Liver (tissue), 10 donors: ENCODE measurements at places on chromosomes 3 and 15.

- DNase-seq, result no peak
Observed at GRCh38 chr3:194691481-194692283, 6.0 kb downstream of the FAM43A start.

DNA sequence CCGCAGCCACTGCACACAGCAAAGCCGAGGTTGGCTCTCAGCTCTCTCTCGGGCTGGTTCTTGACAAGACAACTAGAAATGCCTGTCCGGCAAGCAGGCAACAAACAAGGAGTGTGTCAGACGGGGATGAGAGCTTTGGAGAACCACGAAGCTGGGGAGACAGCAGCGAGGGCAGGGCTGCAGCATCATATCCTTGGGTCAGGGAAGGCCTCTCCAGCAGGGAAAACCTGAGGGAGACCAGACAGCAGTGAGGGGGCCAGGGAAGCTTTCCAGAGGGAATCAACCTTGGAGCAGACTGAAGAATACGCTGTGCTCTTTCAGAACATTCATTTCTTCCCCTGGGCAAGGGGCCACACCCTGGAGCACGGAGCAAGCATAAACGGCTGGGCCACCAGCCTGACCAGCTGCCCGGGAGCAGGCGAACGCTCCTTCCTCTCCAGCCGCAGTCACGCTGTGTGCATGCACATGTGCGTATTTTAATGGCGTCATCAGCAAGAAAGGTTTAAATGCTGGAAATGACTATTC, 58.7 kb downstream of the CHSY1 start:
- DNase-seq, result no peak

DNA sequence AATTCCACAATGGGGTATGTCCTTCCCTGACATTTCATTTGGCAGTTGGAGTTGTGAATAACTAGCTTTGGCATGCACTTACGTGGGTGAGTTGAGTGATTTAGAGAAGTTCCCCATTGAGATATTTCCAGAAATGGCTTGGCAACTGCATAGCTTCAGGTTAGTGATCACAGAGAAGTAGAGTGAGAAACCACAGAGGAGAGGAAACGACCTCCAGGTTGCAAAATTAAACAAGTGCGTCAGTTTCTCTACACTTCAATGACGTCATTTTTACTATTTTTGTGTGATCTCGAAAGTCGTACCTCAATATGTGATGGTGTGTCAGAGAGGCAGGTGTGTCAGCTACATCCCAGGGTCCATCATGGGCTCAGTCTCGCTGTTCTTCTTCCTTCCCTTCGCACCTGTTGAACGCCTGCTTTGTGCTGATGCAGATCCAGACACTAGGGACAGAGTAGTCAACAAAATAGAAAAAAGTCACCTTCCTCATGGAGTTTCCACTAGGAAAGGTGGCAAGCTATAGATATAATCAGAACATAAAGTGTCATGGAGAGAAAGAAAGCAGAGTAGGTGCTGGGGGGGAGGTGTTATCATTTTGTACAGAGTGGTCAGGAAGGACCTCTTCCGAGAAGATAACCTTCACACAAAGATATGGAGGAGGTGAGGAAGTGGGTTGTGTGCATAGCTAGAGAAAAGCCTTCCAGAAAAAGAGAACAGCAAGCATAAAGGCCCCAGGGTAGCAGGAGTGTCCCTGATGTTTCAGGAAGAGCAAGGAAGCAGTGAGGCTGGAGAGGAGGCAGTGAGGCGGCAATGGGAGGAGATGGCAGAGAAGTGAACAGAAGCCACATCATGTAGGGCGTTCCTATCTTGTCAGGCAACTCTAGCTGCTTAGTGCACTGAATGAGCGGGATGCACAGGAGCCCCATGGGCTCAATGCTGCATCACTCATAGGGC, 75.6 kb downstream of the MCTP2 start:
- no peak for DNase-seq

GRCh38 chr15:73346735-73347312, 21.9 kb downstream of the HCN4 start:
- DNase-seq, result peak; percentile 73

DNA sequence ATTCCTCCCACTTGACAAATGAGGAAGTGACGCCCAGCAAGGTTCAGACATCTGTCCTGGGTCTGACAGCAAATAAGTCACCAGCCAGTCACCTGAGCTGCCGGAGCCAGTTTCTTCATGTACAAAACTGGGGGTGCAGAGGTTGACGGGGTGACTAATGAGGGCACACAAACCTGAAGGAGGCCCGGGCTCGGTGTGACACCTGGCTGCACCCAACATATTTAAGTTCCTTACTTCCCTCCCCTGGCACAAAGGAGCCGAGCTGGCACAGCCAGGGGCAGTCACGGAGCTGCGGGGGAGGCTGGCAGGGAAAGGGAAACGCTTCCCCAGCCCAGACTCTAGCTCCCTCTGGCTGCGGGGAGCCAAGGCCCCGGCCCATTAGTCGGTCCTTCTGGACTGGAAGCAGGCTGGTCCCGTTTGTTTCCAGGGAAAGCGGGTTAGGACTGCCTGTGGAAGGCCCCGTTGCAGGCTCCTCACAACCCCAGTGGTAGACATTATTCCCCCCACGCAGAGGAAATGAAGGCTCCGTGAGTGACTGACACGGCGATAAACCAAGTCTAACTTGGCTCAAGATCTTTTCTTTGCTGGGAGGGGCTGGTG, 2.3 kb downstream of the FBXL22 start:
- no peak for DNase-seq

GRCh38 chr3:147934451-147935180, 525.5 kb downstream of the ZIC1 start:
- DNase-seq, result no peak

DNA sequence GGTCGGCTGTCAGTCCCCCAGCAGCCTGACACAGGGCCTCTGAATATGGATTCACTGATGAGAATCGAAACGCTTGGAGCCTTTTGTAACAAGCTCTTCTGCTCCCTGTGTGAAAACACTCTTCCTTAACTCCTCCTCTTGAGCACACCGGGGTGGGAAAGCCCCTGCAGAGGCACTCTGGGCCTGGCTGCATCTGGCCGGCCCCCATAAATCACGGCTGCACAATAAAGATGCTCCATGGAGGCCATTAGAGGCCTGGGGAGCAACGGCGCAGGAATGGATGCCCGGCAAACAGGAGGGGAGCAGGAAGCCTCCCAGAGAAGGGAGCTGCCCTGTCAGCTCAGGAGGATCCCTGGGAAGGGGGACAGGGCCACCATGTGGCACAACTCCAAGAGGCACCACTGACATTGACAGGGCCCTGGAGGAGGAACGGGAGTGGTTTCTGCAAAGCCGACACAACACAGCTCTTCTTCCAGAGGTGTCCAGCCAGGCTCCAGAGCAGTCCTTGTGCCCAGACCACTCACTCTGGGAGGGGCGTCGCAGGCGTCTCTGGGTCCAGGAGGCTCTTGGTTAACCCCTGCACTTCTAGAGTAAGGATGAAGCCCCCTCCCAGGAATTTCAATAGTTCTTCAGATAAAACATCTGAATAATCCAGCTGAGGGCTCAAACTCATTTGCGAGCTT, 509.3 kb upstream of the PPP2R3A start:
- peak; percentile 28 for DNase-seq
